ENCODE measurements at places on chromosomes 16 and 17. TPM values are rescaled to one million over a fixed set of nuclear protein-coding genes. Genes with fewer than 3 reads are reported as not detected.

TXNDC17 gene
- total RNA-seq, result 142 TPM

MAP3K3 gene
- total RNA-seq, result 22.9 TPM

UTS2R gene
- 0.36 TPM for total RNA-seq

DNA sequence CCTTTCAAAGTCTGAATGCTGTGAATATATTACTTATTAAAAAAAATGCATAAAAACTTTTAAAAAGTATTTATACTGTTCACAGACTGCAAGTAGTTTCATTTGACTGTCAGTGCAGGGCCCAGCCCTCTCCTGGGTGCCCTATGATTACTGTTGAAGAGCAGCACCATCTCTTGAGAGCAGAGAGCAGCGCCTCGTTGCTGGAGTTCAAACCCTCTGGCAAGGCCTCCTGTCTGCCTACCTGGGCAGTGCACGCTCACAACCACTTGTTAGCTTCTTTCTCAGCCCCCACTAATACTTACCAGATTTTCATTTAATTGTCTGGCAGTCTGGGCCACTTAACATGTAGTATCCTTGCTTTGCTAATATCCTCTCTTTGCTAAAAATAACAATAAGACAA, 233.4 kb downstream of the PHKB start:
- DNase-seq, result no peak

GRCh38 chr16:1420111-1420539, 422 bp downstream of the UQCC4 start:
- DNase-seq, result no peak

DNA sequence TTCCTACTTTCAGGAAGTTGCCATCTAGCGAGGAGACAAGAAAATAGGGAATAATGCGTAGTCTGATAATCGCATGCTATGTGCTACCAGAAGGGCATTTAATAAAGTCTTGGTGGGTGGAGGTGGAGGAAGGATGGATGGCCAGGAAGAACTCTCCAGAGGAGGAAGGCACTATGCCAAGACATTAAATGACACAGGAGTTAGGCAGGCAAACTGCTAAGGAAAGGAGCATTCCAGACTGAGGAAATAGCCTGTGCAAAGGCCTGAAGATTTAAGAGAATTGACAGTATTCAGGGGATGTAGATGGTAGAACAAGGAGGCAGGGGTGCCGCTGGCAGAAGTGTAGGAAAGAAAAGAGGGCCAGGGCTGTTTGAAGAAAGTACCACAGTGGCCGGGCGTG, 19.3 kb upstream of the ARHGAP44 start:
- no peak for DNase-seq

DNA sequence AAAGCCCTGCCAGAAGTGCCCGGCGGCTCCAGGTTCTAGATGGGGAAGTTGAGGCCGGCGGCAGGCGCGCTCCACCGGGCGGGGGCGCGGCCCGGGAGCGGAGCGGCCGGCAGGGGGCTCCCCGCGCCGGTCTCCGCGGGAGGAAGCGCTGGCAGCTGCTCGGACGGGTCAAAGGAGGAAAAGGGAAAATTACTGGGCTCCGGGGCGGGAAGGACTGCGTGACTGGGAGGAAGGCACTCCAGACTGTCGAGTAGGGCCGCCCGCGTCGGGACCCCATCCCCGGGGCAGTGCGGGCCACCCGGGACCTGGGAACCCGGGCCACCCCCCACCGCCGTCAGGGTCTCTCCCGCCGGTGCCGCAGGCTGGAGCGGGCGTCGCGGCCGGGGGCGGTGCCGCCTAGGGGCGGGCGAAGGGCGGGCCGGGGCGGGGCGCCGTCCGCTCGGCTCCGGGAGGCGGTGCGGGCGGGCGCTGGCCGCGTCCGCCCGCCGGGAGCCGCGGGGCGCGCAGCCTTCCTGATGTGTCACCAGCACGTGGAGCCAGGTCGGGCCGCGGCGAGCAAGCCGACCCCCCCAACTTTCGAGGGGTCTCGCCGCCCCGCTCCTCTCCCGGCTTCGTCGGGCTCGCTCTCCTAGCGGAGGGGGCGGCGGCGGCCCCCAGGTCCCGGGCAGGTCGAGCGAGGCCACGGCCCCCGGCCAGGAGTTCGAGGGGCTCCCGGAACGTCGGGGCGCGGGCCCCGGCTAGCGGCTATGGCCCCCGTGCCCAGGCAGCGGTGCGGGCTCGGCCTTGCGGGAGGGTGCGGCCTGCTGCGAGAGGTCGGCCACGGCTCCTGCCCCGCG, 167.5 kb downstream of the RAB11FIP4 start:
- no peak for DNase-seq

DNA sequence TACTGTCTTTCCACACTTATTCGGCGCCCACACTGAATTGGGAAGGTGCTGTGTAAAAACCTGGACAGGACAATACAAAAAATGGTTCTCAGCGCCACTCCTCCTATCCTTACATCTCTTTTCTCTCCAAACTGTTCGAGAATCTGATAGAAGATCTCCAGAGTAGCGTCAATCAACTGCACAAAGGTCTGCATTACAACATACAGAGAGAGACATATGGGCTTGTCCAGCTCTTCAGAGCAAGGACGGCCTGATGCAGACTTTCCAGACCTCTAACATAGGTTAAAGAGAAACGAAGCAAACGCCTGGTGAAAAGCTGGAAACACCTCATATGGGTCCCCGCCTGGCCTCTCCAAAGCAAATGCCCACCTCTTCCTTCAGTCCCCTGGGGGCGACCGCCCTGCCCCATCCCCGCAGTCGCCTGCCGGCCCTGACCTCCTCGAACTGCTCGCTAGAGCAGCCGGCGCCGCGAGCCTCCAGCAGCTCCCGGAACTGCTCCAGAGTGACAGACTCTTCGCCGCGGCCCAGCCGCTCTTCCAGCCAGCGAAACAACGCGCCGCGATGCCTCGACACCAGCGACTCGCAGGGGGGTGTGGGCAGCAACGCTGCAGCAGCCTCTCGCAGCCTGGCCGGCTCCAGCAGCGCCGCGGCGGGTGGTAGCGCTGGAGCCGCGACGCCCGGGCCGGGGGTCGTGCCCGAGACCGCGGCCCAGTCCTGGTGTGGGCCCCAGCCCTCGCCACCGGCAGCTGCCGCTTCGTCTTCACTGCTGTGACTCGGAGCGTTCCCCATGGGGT, 526 bp downstream of the ZZEF1 start:
- DNase-seq, result no peak
